ENCODE measurements at places on chromosomes 12 and 14.

DNA sequence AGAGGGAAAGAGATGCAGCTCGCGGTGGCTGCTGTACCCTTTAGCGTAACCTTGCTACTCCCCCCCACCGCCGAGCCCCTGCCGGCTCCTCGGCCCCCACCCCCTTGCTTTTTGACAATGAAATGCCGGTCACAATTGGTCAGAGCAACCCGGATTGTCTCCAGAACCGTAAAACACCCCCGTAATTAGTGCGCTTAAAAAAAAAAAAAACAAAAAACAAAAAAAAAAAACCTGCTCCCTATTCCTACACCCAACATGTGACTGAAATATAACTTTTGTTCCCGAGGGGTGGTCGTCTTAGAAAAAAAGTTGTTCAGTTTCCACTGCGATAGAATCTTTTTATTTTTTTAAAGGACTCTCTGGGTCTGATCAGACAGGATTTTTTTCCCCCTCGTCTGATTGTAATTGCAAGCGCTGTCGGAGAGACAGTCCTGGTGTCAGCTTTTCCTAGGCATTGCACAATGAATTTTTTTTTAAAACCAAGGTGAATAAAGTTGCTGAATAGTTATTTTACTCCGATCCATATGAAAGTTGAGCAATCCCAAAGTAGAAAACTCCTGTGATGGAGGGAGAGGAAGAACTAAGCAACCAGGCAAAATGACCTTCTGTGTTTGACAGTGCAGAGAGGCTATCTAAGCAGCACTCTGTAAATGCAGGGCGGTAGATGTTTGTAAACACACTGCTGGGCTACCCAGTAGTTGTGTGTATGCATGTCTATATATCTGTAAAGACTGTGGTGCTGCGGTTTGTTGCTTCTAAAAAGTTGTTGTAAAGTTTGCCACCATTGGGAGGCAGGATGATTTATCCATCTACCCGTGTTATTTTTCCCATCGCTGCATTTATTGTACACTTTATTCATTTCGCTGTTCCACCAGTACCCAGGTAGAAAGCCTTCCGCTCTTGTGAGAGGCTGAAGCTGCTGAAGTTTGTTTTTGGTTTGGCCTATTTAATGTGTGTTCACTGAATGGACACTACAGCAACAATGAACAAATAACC, 1.1 kb downstream of the ETV6 start:
- DNase-seq, result no peak

- no peak for DNase-seq
These were observed 4.4 kb downstream of the MAP4K5 start for GRCh38 chr14:50528000-50528399.

GRCh38 chr12:1529862-1530591, 64.4 kb downstream of the FBXL14 start:
- no peak for DNase-seq

DNA sequence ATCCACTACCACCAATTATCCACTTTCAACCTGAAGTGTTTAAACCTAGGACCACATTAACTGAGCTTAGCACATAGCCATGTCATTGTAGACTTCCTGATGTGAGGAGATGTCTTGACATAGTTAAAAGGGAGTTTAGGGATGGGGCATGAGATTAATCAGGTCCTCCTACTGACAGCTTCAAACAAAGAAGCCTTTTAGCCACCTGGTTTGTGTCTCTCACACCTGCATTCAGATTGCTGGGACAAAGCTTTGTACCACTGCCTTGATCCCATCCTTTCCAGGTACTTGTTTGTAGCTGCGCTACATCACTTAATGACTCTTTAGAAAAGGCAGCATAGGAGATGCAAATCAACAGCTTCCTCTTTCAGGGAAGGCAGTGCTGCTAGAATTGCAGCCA, 340.7 kb upstream of the DDHD1 start:
- DNase-seq, result no peak

GRCh38 chr12:69475237-69475975, 5.2 kb downstream of the FRS2 start:
- DNase-seq, result no peak

- no peak for DNase-seq
These were observed 3.1 kb downstream of the NR4A1 start for GRCh38 chr12:52054231-52054832.

DNA sequence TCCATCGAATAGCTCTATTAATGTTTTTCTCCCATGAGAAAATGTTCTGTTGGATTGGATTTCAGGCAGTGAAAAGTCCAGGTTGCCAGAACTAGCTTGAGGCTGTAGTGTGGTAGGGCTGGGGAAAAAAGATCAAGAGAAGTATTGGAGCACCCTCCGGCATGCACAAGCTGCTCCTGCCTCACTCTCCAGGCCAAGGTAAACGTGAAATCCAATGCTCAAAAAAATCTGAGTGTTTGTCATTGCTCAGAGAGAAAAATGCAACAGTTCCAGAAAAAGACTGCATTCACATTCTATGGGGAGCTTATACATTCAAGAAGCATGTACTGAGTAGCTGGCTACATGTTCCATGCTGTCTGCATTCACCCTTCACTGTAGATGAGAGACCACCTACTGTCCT, 680.9 kb upstream of the TBX3 start:
- DNase-seq, result no peak

- no peak for DNase-seq
These were observed 45.5 kb upstream of the FAR2 start for GRCh38 chr12:29103539-29103974.

DNA sequence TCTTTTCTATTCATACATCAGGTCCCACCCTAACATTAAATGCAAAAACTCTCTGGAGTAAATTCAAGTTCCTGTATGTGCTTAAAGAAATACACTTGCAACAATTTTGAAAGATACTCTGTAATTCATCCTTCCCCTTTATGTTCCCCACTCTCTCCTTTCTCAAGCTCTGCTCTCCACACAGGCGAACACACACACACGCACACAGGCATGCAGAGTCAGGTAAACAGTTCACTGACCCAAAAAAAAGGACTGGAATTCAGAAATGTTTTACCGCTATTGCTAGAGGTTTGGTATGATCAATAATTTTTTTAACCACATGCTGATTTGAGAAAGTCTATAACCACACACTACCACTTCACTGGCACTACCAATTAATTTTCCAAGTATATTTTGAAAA, 152.4 kb upstream of the TMCC3 start:
- no peak for DNase-seq

DNA sequence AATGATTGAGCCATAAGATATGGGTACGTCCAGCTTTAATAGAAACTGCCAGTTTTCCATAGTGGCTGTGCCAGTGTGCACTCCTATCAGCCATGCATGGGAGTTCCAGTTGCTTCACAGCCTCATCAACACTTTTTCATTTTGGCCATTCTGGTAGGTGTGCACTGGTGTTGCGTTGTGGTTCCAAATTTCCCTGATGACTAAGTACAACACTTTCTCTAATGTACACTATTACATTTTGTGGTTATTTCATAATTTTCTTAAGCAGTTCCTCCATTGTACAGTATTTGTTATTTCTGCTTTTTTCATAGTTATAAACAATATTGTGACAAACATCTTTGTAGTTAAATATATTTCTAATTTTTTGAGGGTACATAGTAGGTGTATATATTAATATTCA, 21.5 kb upstream of the OAS1 start:
- DNase-seq, result no peak

GRCh38 chr12:75922944-75923642, 108.5 kb downstream of the PHLDA1 start:
- DNase-seq, result no peak

- DNase-seq, result no peak
These were observed 8.0 kb downstream of the ERP27 start for GRCh38 chr12:14930299-14930698.

GRCh38 chr14:29684926-29685325, 242.7 kb downstream of the PRKD1 start:
- DNase-seq, result no peak

DNA sequence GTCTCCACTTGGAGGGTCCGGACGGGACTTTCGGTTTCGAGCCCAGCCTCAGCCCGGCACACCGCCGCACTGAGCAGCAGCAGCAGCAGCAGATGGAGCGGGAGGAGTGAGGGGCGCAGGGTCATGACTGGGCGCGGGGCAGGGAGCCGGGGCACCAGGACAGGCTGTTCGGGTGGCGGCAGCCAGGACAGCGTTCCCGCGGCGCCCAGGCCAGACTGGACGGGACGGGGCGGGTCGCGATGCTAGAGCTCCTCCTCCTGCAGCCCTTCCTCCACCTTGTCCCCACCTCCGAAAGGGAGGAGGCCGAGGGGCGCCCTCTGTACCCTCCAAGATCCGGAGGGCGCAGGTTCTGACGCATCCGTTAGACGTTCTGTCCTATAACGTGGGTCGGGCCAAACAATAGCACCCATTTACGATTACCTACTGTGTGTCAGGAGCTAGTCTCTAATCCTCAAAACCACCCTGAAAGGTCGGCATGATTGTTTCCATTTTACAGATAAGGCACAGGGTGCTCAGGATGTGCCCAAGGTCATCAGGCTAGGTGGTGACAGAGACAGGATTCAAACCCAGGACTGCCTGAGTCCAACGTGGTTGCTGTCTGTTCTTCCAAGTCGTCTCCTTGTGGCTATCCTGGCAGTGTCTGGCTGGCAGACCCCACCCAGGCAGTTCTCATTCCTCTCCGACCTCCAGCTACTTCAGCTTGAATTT, at the start of gene FKBP11:
Gene FKBP11, minus strand, starts transcription at position 189 of the 708 bp plus-strand sequence. Its CDS starts 64 bp downstream, at position 125.
- DNase-seq, result peak; percentile 59

GRCh38 chr12:23655884-23656283, 293.6 kb downstream of the SOX5 start:
- DNase-seq, result no peak

DNA sequence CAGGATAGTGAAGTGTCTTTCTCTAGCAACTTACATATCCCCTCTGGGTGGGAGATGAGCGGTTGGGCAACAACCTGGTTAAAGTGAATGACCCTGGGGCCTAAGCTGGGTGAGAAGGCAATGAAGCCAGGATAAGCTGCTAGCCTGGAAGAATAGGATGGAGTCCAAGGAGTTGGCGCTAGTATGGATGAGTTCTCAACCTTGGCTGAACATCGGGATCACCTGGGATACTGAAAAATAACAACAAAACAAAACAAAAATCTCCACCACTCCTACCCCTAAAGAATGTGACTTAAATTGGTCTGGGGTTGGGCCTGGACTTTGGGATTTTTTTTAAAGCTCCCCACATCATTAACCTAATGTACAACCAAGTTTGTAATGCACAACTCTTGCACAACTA, 4.8 kb upstream of the RPS6KA5 start:
- DNase-seq, result no peak

DNA sequence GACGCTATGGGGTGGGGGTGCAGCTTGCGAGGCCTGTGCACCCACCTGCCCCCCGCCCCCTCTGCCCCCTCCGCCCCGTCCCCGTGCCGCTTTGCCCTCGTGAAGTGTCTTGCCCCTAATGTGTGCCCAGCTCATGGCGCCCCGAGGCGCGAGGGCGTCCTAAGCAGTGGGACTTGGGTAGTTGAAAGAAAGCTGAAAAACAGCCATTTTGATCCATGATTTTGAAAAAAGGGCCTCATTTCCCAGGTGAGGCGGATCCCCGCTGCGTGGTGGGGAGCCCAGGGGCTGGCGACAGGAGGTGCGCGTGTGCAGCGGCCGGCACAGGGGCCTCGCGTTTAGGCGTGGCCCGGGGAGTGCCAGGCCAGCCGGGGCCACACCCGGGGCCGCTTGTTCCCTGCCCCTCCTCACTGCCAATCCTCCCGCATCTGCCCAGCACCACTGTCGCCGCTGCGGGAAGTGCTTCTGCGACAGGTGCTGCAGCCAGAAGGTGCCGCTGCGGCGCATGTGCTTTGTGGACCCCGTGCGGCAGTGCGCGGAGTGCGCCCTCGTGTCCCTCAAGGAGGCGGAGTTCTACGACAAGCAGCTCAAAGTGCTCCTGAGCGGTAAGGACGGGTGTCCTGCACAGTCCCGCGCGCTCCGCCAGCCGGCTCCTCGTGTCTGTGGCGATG, 11.8 kb downstream of the ZFYVE21 start:
- DNase-seq, result no peak

GRCh38 chr12:47352067-47352466, 272.3 kb upstream of the AMIGO2 start:
- DNase-seq, result no peak

GRCh38 chr12:6207259-6207925, 7.2 kb downstream of the CD9 start:
- DNase-seq, result no peak

GRCh38 chr12:66453844-66454243, 151.6 kb downstream of the HELB start:
- no peak for DNase-seq

DNA sequence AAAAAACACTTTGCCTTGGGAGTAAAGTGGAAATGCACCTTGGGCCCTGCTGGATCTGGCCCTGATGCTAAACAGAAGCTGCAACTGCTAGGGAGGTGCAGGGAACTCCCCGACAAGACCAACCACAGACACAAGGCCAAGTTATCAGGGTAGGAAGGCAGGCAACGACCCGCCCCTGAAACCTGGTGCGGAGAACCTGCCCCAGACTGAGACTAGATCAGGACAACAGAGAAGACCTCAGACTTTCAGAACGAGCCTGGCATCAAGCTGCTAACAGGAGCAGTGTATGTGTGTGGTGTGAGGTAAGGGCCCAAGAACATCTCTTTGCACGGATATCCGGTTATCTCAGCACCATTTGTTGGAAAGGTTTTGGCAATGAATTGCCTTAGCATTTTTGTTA, 233.7 kb upstream of the RTL1 start:
- no peak for DNase-seq

GRCh38 chr14:100383727-100384158, 60.6 kb downstream of the SLC25A47 start:
- DNase-seq, result peak; percentile 49

GRCh38 chr12:109460538-109460937, 16.6 kb downstream of the KCTD10 start:
- no peak for DNase-seq

GRCh38 chr12:80551897-80552296, 107.9 kb downstream of the PTPRQ start:
- DNase-seq, result no peak

GRCh38 chr14:35883677-35884293, 57.6 kb downstream of the BRMS1L start:
- DNase-seq, result no peak

DNA sequence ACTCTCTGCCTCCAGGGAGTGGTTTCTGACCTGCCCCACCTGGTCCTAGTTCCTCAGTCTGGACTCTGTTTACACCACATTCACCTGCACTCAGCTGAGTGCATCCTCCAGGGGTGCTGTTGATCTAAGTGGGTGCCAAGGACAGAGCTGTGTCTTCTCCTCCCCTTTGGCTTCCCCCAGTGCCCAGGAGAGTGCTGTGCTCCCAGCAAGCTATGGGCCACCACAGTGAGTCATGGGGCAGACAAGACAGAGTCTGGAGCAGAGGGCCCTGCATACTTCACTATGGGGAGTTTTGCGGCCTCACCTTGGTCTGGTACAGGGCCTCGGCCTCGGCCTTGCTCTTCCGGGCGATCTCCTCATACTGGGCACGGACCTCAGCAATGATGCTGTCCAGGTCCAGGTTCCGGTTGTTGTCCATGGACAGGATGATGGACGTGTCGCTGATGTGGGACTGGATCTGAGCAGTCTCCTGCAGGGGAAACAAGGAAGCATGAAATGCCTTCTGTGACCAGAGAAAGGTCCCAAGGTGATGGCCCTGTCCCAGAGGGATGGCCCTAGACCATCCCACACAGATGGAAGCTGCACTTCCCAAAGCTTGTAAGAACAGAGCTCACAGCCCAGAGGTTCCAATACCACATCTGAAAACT, 4.9 kb downstream of the KRT73 start:
- no peak for DNase-seq
